ENCODE measurements at places on chromosomes 5 and 9. TPM values are rescaled to one million over a fixed set of nuclear protein-coding genes. Genes with fewer than 3 reads are reported as not detected.

The MLLT3 gene
- total RNA-seq, result 28.9 TPM

The CTSV gene
- total RNA-seq, result 0.34 TPM

The IL17B gene
- total RNA-seq, result 1.1 TPM

The ADAMTS19 gene
- total RNA-seq, result 0.08 TPM

The GRAMD2B gene
- 72.4 TPM for total RNA-seq

The PGGT1B gene
- total RNA-seq, result 38.2 TPM

The GFI1B gene
- total RNA-seq, result not detected

The SLC23A1 gene
- not detected for total RNA-seq

The PCDHGC4 gene
- total RNA-seq, result 0.72 TPM

- no peak for DNase-seq
These were observed 66.9 kb upstream of the EPB41L4A start for GRCh38 chr5:112485934-112486355.

GRCh38 chr9:79651251-79651795 is 79.6 kb downstream of the TLE4 start:
- DNase-seq, result no peak

GRCh38 chr5:31378838-31379237 is 153.1 kb downstream of the DROSHA start:
- DNase-seq, result no peak

DNA sequence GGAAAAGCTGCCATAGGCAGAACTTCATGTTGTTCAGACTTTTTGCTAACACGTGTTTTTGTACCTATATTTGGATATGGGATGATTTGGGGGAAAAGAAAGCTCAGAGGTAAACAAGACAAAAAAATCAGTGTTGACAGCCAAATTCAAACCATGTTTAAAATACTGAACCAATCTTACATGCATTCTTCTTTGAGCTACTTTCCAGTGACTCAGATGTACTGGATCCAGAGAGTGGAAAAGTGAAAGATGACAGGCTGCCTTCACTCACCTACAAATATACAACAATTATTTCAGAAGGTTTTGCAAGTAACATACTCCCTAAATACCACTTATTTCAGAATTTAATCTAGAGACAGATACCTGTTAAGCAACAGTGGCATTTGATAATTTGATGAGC is 165.7 kb downstream of the MPDZ start:
- no peak for DNase-seq

DNA sequence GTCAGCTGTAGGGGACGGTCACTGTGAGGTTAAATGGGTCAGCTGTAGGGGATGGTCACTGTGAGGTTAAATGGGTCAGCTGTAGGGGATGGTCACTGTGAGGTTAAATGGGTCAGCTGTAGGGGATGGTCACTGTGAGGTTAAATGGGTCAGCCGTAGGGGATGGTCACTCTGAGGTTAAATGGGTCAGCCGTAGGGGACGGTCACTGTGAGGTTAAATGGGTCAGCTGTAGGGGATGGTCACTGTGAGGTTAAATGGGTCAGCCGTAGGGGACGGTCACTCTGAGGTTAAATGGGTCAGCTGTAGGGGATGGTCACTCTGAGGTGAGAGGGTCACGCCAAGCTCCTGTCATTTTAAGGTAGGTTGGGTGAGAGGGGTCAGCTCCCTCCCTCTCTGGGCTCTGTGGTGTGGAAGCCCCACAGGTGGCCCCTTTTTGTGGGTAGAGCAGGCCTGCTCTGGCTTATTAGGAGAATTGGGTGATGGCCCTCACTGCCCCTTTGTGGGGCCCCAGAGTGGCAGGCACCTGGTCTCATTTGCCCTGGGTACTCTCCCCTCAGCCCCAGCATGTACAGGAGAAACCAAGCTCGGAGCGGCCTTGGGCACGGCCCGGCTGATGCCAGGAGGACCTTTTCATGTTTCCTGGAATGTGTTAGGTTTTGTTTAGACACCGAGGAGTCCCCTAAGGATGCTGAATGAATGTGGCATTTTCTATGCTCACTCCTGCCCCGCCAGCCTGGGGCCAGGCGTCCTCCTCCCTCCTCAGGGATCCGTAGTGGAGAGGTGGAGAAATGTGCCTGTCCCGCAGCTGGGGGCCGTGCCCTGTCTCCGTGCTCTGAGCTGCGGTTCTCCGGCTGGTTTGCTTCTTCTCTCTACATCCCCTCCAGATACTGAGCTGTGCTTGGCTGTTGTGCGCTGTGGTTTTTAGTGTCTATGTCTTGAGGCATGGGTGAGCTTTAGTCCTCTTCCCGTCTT is 31.4 kb downstream of the AHRR start:
- no peak for DNase-seq

DNA sequence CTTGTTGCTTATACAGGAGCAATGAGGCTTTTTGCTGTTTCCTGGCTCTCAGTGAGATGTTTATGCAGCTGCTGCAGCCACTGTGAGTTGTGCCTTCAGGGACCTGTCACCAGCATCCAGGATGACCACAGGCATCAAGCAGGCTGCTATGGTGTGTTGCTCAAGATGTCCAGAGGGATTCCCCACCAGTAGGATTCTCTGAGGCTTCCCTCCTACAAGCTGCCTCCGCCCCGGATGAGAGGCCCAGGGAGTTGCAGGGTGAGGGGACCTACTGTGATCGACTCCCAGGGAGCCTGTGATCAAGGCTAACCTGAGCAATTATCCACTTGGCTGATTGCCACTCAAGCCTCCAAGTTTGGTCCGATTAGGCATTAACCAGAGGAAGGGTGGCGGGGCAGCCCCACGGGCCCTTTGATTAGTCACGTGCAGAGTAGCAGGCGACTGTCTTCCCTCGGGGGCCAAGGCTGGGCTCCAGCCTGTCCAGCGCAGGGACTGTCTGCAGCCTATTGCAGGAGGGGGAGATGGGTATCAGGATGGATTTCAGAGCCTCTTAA is 1.8 kb upstream of the FAT2 start:
- DNase-seq, result no peak

DNA sequence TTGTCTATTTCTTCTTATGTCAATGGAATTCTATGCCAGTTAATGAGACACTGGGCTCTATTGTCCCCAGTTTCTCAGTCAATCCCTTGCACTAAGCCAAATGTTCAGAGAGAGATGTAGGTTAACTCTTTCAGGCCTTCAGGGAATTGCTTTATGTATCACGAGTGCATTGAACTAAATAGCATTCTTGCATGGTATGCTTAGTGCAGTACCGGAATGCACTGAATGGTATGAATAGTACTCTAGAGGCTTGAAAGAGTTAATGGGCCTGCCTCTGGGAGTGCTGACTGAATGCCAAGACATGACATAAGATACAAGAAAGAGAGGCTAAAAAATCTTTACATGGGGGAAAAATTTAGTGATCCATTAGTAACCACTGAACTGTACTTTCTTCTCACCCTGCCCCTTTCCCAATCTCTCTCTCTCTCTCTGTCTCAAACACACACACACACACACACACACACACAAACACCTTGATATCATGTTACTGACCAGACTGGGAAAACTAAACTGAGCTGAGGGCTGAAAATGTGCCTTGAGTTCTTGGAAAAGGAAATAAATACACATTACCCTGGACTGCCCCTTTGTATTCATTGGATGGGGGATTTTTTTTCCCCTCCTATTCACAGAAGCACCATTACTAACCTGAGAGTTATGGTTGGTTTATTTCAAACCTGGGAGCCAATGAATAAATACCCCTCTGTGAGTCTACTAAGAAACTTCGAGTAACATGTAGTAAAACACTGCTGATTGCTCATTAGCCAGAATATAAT is 35.4 kb upstream of the TMC1 start:
- no peak for DNase-seq

DNA sequence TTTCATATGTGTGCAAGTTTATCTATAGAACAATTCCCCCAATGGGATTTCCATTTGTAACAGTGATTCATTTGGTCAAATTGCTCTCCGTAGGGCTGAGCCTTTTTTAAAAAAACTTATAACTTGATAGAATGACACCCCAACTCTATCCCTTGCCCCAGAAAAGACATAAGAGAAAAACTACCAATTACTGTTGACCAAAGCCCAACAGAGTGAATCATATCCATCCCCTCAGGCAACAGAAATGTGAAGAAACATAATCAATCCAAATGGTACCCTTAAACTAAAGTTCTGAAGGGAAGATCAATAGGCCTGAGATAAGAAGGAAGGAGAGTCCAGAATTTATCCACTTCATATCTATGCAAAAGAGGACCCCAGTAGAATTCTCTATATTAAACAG is 17.8 kb downstream of the TICAM2 start:
- no peak for DNase-seq

DNA sequence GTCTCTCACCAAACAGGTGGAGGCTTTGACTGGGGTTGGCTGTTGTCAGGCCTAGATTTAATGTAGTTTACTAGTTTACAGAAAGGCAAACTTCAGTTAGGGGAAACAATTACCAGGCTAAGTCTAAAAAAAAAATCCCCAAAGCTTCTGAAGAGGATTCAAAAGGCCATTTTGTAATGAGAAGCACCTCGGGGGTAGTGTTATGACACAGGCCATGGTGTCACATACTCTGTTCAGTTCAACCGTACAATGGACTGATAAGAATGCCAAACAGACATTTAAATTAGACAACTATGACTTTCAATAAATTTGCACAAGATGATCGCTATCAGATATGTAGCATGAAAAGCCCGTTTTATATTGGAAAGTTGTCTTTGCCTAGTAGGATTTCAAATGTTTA is 120.1 kb upstream of the PCA3 start:
- DNase-seq, result no peak

DNA sequence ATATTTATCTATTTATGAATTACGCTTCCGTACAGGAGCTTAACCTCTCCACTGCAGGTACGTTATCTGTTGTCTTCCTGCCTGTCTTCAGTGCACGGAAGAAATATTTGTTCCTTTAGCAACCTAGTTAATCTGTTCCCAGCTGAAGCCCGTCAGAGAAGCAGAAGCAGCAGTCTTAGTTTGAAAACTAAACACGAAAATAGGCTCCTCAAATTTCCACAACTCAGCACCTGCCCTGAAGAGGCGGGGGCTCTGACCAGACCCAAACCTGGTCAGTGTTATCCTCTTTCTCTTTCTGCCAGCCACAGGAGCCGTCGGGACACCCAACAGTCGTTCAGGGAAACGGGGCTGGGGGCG is 462 bp downstream of the NUDCD2 start:
- no peak for DNase-seq

DNA sequence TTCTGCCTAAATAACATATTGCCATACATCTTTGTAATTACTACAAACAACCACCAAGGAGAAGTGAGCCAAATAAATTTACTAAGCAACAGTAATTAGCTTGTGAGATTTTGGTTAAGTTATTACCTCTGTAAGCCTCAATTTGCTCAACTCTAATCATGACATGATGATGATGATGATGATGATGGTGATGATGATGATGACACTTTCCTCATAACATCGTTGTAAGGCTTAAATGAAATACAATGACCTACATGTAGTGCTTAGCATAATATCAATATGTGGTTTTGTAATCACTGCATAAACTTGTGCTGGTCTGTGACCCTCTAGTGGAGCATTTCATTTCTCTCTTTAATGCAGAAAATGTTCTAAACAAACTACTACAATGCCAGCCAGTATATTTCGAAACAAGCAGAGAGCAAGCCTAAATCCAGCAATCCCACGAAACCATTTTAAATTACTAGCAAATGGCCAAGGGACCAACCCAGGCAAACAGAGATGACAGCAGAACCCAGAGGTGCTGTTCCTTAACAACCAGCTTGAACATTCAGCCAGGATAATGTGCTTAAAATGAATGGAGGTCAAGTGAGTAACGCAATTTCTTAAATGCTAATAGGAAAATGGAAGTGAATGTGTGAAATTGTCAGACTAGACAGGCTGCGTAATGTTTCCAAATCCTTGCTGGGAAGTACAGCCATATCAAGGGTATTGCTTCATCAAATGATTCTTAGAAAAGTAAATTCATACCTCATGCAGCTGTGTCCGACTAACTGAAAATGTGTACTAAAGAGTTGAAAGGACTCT is 281.9 kb upstream of the PUM3 start:
- DNase-seq, result no peak

DNA sequence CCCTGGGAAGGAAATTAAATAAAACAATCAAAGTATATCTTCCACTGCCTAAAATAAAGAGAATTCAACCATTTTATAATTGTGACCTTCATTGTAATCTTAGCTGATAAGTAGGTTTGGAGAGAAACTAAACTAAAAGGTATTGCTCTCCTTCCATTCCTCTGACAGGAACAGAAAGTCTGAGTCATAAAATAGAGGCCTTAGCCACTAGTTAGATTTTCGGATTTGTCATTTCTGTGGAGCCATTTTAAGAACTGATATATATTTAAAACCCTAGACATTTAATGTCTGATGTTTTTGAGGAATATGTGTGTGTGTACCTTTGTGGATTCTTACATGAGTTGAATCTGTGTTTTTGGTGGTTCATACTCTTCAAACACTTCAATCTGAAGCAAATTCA is 11.8 kb upstream of the TMC1 start:
- DNase-seq, result no peak

GRCh38 chr5:135255461-135256178 is 143.4 kb downstream of the MACROH2A1 start:
- no peak for DNase-seq

- no peak for DNase-seq
These were observed 101.6 kb downstream of the NREP start for GRCh38 chr5:111655169-111655924.

DNA sequence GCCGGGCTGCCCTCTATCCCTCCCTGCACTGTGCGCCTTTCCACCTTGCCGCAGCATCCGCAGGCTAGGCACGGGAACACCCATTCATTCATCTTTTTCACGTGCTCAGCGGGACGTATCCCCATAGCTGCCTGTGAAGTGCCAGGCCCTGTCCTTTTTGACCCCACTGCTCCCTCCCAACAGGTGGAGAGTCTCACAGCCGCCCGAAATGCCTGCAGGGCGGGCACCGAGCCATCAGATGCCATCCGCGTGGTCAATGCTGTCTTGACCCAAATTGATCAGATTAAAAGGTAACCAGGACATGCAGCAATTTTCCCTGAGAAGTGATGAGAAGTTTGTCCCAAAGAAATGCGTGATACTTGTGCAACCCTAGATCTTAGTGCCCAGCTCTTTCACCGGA is 15.5 kb downstream of the TRIP13 start:
- DNase-seq, result no peak

- DNase-seq, result no peak
These were observed 37.8 kb downstream of the CDH10 start for GRCh38 chr5:24606971-24607370.

Data from chondrocyte (in vitro differentiated cells).